ENCODE measurements at places on chromosomes 12 and 14.

DNA sequence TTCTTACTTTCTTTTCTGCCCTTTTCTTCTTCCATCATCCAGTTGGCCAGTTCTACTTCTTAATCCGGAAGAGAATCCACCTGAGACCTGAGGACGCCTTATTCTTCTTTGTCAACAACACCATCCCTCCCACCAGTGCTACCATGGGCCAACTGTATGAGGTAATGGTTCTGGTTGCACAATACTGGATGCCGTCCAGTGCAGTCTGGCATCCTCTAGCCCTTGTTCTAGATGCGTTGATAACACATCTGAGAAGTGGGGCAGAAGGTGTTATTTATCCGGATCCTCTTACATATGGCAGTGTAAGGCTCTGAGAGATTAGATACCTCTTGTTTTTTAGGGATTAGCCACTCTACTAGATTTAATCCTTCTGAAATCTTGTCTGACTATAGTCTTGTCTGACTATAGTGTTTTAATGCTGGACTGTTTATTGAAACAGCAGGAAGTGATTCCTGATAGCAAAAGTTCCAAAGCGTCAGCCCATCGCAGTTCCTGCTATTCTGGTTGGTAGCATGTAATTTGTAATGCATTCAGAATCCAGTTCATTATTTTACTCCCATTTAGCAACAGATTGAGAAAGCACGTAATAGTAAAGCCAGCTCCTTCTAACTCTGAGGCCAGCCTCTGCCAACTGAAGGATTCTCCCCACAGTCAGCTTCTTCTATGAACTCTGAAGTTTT, 7.9 kb downstream of the GABARAPL1 start:
- DNase-seq = no peak

DNA sequence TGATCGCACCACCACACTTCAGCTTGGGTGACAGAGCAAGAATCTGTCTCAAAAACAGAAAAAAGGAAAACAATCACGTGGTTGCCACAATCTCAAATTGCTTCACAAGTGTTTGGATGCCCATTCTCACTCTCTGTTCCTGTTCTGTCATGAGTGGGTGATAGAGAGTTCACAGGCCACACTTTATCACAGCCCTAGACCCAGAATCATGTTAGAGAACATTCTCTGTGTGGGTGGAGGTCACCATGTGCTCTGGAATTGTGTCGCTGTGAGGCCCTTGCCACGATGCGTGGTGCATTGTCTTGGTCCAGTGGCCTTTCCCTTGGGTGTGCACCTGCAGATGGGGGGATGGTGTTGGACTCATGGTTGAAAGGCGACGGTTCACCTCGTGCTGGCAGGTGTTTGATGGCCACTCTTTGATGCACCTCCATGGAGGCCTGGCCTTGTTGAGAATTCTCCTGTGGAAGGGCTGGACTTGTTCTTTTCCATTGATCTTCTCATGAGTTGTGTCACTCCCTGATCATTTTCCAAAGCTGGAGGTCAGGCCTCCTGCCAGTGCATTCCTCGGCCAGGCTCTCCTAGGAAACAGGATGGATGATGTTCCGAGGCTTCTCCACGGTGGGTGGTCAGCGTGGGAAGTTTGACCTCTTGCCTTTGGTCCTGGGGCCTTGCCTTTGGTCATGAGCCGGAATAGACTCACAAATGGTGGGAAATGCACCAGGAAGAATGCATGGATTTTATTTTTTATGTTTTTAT, 91.9 kb downstream of the SLC24A4 start:
- DNase-seq = no peak

GRCh38 chr12:109277899-109278762, 31.0 kb downstream of the FOXN4 start:
- DNase-seq = no peak

DNA sequence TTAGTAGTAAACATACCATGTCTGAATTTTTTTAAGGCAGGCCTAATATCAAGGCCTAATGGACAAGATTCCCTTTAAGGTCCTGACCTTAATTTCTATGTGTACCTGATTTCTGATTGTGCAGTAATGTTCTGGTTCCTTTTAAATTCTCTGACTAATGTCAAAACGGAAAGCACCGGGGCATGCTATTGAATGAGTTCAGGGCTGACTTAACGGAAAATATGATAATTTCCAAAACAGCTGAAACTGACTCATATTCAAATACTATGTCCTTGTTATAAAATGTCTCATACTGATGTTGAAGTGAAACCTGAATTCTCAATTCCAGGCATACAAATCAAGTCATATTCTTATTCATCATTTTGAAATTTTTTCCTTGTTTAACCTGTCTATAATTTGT, 6.7 kb downstream of the TAS2R43 start:
- DNase-seq = no peak

- DNase-seq = no peak
These were observed 4.1 kb upstream of the NCOR2 start for GRCh38 chr12:124571556-124571955.

GRCh38 chr14:75310295-75311111, 31.9 kb downstream of the FOS start:
- no peak for DNase-seq

DNA sequence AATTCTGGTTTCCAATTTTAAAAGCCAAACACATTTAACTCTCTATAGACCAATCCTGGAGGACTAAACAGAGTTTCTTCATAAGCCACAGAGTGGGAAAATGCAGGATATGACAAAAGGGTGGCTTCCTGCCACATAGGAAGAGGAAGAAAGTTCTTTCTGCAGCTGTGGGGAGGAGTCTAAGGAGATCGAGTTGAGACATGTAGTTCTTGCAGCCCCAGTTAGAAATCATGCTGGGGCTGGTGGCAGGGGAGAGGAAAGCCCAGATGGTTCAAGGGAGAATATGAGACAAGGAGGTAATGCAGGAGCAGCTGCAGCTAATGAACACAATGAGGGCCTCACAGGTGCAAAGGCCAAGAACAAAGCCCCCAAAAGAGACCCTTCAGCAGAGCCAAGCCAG, 85.0 kb upstream of the ARID2 start:
- no peak for DNase-seq

- DNase-seq = no peak
These were observed 47.5 kb downstream of the IFNG start for GRCh38 chr12:68111995-68112394.

GRCh38 chr14:59055006-59055405, 133.5 kb upstream of the DAAM1 start:
- no peak for DNase-seq

- DNase-seq = no peak
These were observed 47.7 kb downstream of the GNG2 start for GRCh38 chr14:51908086-51908485.

DNA sequence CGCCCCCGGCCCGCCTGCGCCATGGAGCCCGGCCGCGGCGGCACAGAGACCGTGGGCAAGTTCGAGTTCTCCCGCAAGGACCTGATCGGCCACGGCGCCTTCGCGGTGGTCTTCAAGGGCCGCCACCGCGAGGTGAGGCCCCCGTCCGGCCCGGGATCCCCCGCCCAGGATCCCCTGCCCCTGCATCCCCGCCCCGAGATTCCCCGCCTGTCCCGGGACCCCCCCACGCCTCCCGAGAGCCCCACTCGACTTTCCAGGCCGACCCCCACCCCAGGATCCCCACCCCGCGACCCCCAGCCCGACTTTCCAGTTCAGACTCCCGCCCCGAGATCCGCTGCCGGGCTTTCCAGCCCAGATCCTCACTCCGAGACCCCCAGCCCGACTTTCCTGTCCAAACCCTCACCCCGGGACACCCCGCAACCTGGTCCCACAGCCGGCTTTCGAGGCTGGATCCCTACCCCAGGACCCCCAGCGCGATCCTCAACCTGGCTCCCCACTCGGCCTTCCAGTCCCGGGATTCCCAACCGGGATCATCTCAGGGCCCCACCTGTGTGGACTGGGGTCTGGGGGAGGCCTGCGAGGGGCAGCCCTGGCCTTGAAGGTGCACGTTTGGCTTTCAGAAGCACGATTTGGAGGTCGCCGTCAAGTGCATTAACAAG, 688 bp downstream of the ULK1 start:
- no peak for DNase-seq

- no peak for DNase-seq
These were observed 122.2 kb upstream of the NAP1L1 start for GRCh38 chr12:76206677-76207072.

GRCh38 chr12:52337054-52337453, 15.9 kb upstream of the KRT83 start:
- no peak for DNase-seq

- DNase-seq = peak; percentile 56
These were observed 5.8 kb upstream of the SLC48A1 start for GRCh38 chr12:47767216-47767724.

- no peak for DNase-seq
These were observed 20.9 kb downstream of the MORN3 start for GRCh38 chr12:121648458-121649028.

DNA sequence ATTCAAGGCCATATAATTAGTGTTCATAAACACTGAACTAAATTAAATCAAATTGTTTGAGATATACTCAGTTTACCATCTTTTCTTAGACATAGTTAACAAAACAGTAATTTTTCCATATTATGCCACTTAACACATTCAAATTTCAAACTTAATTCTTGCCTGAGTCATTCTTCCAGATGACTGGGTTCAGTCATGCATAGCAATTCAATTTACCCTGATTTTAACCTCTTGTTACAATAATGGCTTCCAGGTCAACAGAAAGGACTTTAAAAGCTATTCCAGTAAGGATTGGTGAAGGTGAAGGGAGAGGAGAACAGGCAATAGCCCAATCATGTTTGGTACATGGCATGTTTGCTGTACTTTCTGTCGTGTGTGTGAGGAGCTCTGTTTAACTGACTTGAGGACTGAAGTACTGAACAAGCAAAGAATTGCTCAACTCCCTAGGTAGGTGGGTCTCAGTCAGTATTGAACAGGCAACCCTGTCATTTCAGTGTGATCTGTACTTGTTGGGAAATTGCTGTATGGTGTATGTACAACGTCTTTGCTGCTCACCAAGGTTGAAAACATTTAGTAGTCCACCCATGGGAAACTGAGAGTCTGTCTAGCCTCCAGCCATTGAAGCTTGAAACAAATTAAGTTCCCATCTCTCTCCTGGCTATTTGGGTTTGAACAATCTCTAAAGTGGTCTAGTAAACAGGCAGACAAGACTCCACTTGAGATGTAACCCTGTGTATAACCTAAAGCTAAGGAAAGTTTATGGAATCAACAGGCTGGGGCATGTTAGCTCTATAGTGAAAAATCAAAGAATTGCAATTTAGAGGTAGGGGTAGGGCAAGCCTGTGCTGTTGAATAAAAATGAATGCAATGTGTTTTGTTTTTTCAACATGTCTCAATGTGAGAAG, 327.2 kb downstream of the BTG1 start:
- no peak for DNase-seq

- no peak for DNase-seq
These were observed 52.9 kb downstream of the GNS start for GRCh38 chr12:64706306-64706705.

- no peak for DNase-seq
These were observed 489.1 kb upstream of the SYT1 start for GRCh38 chr12:78375461-78375860.

DNA sequence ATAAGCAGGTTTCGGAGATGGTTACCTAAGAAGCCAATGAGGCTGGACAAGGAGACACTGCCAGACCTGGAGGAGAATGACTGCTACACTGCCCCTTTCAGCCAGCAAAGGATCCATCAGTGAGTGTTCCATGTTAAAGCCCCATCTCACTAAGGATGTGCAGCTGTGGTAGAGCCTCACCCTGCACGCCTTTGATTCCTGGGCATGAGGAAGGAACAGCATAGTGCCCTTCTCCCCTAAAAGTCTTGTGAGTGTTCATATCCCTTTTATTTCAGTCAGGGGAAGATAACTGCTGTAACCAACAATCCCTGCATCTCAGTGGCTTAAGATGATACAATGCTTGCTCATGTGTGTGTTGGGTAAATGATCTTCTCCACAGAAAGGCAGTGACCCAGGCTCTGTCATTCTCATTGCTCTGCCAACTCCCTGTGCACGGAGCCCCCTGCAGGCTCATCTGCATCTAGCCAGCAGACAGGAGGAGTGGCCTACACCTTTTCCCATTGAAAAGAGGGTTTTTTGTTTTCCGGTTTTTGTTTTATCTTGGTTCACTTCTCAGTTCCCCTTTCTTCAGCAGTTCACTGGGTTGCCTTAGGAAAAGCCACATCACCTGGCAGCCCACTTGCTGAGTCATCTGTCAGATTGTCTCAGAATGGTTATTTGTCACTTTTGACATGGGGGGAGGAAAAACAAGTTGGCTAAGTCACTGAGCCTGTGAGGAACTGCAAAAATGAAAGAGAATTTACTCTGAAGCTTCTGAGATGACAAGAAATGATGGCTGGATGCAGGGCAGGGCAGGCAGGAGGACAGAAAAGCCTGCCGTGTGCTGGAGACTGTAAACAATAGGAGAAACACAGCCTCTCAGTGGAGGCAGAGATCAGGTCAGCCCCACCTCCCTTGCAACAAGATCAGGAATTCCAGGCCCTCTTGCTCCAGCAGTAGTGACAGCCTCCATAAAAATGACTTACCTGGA, 193.3 kb downstream of the ANO4 start:
- DNase-seq = no peak

GRCh38 chr12:16949871-16950667, 344.1 kb upstream of the LMO3 start:
- no peak for DNase-seq

- DNase-seq = no peak
These were observed 697.1 kb upstream of the SEL1L start for GRCh38 chr14:82230748-82231147.

- DNase-seq = no peak
These were observed 41.8 kb downstream of the ARF6 start for GRCh38 chr14:49934646-49935045.

DNA sequence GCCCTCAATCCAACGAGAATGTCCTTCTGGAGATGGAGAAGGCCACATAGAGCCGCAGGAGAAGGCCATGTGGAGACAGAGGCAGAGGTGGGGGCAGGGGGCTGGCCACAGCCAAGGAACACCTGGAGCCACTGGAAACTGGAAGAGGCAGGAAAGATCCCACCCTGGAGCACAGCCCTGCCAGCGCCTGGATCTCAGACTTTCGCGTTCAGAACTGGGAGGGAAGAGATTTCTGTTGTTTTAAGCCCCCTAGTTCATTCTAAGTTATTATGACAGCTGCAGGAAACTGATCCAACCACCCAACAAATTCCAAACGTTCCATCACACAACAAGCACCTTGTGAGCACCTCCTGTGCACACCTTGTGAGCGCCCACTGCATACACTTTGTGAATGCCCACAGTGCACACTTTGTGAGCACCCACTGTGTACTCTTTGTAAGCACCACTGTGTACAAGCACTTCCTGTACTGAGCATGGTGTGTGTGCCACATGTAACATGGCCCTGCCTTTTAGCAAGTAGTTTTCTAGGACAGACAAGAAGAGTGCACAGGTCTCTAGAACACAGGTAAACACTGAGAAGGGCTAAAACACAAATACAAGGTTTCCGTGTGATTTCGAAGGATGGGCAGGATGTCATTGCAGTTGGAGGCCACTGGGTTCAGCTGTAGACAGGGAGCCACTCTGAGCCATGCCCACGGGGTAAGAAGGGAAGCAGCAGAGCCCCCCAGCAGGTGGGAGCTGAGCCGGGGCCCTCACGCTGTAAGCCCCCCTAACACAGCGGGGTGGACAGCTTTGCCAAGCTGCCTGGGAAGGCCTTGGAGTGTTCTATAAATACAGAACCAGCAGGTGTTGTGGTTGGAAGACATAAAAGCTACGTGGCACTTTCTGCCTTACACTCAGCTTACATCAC, 15.4 kb downstream of the RIMBP2 start:
- DNase-seq = no peak

GRCh38 chr12:79407671-79408622, 282.8 kb downstream of the PAWR start:
- DNase-seq = no peak

All from activated gamma-delta T cell treated with anti-CD3 and anti-CD28 coated beads, Interleukin-2, amount 50 U/mL, for 16 hours (primary cell).